ENCODE measurements at places on chromosomes 2 and 18. TPM values are rescaled to one million over a fixed set of nuclear protein-coding genes. Genes with fewer than 3 reads are reported as not detected.

DNA sequence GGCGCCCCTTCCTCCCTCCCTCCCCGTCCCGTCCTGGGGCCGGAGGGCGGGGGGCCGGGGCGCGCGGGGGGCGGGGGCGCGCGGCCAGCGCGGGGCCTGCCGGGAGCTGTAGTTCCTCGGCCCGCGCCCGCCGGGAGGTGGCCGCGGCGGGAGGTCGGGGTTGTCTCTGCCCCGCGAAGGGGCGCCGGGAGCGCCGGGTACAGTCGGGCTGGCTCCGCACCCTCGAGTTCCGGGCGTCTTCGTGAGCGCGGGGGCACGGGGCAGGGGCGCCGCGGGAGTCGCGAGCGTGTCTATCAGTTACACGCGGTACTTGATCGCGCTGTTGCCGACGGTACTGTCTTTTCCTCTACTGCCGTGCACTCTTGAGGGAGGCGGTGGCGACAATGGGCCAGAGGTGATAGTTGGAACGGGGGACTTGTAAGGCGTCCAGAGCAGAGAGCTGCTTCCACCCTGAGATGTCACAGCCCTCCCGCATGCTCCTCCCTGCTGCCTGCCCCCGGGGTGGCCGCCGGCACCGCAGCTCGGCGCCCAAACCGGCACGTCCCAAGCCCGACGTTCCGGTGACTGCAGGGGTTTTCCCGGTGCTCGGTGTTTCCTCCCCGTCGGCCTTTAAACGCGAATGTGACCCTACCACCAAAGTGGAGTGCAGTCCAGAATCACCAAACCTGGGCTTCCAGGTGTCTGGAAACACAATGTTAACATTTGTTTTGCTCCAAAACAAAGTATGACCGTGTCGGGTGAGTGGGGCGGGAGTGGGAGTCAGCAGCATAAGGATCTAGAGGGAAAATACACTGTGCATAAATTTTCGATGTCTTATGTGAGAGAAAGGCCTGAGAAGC is at the start of gene PRKD3:
TSS of gene PRKD3 (minus strand) at position 48 of the 839 bp plus-strand sequence. CDS start 8,309 bp downstream, outside the sequence.
- H3K27me3 ChIP-seq, result no peaks in the 10 kb centered on the region
- no peak within 1 kb of the TSS for H3K27ac ChIP-seq
- H3K4me1 ChIP-seq, result no peaks in the 10 kb centered on the region
- 0 out of 2 replicates have a peak, but pooled peaks cover 8% of the 10 kb centered on the region for H3K36me3 ChIP-seq

DNA sequence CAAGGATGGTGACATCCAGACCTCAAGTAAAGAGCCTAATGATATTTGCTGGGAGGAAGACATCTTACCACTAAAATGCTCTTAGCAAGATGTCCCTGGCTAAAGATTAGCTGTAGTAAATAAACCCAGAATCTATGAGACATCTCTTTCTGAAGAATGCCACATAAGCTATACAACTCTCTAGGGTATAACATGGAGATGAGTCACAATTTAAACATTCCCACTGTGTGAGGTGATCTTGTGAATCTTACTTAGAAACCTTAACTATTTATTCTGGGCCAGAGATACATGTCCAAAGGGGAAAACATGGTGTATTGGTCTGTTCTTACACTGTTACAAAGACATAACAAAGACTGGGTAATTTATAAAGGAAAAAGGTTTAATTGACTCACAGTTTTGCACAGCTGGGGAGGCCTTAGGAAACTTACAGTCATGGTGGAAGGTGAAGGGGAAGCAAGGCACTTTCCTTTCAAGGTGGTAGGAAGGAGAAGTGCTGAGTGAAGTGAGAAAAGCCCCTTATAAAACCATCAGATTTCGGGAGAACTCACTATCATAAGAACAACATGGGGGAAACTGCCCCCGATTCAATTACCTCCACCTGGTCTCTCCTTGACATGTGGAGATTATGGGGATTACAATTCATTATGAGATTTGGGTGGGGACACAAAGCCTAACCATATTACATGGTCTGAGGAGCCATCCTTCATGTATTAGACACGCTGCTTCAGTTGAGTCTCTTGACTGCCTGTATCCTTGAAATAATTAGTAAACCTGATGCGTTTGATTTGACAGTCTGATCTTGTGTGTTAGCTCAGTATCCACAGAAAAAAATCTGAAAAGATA is 17.1 kb downstream of the KRCC1 start:
- H3K36me3 ChIP-seq, result no peaks in the 10 kb centered on the region
- no peaks in the 10 kb centered on the region for H3K27me3 ChIP-seq
- no peak overlapping the region for H3K4me3 ChIP-seq

The INO80B gene
- total RNA-seq, result 22.6 TPM

DNA sequence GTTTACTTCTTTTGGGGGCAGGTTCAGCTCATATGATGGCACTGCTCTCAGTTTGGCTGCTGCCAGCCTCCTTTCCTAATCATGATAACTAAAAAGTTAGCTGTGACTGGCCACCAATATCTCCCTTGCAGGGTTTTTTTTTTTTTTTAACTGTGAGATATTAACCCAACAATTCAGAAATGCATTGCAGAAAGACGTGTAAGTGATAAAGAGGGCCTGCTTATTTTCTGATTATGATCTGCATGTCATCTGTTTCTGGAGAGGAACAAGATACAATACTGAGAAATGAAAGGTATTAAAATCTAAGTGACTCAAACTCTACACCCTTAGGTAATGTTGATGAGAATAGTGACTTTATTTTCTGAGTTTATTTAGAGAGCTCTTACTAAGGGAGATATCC is 905.6 kb downstream of the SOCS6 start:
- H3K27ac ChIP-seq, result no peak overlapping the region
- DNase-seq, result no peak
- H3K27me3 ChIP-seq, result no peaks in the 10 kb centered on the region
- H3K4me1 ChIP-seq, result no peaks in the 10 kb centered on the region
- H3K4me3 ChIP-seq, result no peak overlapping the region

GRCh38 chr2:170245312-170245711 is 67.4 kb downstream of the MYO3B start:
- no peak overlapping the region for H3K27ac ChIP-seq
- H3K4me1 ChIP-seq, result no peaks in the 10 kb centered on the region
- no peaks in the 10 kb centered on the region for H3K36me3 ChIP-seq

- no peaks in the 10 kb centered on the region for H3K4me1 ChIP-seq
- DNase-seq, result no peak
- no peak overlapping the region for H3K4me3 ChIP-seq
- no peak overlapping the region for H3K27ac ChIP-seq
- H3K27me3 ChIP-seq, result no peaks in the 10 kb centered on the region
- H3K36me3 ChIP-seq, result no peaks in the 10 kb centered on the region
Measured at GRCh38 chr18:75176849-75177248, 32.1 kb downstream of the PTGR3 start.
